ENCODE measurements at places on chromosomes 6 and 20.

DNA sequence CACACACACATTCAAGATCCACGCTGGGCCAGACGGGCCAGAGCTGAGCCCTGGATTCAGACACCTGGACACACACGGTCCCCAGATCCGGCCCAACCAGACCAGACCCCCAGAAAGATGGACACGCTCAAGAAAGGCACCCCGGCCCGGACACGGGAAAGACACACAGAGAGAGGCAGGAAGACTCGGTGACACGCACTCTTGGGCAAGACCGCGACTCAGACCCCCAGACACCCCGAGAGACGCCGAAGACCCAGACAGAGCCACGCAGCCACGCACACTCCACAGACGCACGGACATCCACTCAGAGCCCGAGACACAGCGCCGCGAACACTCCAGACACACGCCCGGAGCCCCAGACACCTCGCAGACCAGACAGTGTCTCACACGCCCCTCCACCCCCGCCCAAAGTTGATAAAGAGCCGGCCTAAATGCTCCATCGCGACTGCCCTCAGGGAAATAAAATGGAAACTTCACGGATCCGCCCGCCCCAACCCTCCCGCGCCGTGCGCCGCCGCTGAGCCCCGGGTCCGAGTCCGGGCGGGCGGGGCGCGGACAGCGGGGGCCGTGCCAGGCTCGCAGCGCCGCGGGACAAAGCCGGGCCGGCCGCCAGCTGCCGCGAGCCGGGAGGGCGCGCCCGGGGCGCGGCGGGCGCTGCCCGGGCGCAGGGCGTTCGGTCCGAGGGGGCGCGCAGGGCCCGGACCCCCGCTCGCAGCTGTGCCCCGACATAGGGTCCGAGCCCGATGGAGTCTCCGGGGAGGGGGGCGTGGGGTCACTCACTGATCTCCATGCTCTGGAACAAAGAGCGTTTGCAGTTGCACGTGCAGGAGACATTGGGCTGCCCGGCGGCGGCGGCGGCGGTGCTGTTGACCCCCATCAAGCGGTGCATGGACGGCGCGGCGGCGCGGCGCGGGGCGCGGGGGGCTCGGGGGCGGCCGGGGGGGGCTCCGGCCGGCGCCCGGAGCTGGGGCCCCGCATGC, 831 bp downstream of the PMEPA1 start:
- no peak for DNase-seq

GRCh38 chr6:116019428-116019827, 41.3 kb downstream of the FRK start:
- DNase-seq = no peak

- DNase-seq = peak; percentile 45
Observed at GRCh38 chr6:26273673-26274588, 91.1 kb upstream of the BTN3A2 start.

- DNase-seq = no peak
Observed at GRCh38 chr20:43716757-43717615, 9.8 kb downstream of the GTSF1L start.

DNA sequence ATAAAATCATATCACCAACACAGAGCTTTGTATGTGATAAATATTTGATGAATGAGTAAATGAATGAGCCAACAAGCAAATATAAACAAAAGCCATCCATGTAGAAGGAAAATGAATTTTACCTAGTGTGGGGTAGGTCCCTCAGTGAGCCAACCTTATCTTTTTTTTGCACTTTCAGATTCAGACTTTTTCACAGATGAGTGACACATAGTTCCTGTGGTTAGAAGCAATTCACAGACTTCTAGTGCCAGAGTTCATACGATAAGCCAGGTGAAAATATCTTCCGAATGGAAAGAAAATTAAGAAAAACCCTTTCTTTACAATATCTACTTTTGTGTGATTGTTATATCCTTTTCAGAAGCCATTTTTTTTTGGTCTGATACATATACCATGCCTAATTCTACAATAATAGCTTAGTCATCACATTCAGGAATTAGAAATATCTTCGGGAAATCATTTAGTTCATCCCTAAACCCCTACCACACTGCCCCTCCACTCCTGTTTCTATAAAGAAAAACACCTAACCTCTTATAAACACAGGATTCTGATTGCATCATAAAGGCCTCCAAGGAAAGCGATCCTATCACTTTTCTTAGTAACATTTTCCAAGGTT, 82.7 kb upstream of the CNR1 start:
- no peak for DNase-seq

DNA sequence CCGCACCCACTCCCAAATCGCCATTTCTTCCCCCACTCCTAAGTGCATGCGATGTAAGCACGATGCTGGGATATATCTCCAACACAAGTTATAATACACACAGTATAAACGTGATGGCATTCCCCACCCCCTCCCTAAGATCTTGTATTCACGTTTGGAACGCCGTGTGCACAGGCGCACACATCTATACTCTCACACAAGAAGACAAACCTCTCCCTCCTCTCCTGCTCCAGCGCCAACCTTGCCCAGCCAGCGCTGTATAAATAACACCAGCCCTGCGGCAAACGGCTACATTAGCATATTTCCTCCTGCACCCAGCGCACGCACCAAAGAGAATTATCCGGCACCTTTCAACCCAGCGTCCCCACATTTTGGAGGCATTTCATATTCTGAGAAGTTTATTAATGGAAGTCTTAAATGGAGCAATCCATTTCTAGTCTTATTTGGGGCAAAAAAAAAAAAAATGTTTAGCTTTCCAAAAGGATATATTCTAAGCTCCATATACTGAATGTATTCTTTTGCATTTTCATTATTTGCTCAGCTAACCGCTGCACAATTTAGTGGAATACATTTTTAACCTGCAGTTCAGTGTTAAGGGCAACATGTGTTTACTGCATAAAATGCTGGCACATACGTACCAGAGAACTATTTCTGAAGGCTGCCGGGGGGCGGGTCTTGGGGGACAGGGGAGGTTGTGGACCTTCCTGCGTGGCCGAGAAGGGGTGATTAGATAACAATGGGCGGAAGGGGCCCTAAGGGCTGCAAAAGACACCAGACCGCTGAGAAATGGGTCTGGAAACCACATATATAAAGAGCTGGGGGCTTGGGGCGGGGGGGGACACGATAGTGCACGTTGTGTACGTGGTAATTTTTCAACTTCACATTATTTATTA, 1.1 kb upstream of the SLC22A23 start:
- peak; percentile 74 for DNase-seq

DNA sequence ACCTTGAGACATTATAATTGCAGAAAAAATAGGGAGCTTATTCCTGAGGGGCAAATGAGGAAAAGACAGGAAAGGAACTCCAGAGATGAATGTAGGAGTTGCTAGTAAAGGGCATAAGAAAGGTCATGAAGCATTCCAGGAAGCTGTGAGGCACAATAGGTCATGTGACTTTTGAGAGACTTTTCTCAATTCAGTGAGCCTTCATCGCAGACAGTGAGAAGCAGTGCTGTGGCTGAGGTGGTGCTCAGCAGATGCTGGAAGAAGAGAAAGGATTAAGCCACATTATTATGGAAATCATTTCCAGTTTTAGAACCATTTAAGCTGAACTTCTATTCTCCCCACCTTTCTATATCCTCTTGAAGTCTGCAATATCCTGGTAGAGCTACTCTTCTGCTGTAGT, 4.1 kb downstream of the SPTLC3 start:
- DNase-seq = no peak

DNA sequence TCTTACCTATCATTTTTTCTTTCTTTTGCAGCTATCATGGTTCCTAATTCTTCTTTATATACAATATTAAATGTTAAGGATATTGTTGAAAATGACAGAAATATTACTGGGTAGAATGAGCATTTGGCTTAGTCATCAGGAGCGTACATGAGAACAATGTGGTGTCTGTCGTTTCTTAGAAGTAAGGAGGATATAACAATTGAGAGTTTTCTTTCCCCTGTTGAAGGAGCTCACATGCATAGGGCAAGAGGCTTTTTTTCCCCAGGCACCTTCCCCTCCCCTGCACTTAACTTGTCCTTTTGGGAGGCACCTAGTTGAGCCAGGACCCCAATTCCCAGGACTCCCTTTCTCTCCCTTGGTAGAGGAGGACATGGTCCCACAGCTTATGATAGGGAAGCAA, 25.0 kb downstream of the MC3R start:
- no peak for DNase-seq

DNA sequence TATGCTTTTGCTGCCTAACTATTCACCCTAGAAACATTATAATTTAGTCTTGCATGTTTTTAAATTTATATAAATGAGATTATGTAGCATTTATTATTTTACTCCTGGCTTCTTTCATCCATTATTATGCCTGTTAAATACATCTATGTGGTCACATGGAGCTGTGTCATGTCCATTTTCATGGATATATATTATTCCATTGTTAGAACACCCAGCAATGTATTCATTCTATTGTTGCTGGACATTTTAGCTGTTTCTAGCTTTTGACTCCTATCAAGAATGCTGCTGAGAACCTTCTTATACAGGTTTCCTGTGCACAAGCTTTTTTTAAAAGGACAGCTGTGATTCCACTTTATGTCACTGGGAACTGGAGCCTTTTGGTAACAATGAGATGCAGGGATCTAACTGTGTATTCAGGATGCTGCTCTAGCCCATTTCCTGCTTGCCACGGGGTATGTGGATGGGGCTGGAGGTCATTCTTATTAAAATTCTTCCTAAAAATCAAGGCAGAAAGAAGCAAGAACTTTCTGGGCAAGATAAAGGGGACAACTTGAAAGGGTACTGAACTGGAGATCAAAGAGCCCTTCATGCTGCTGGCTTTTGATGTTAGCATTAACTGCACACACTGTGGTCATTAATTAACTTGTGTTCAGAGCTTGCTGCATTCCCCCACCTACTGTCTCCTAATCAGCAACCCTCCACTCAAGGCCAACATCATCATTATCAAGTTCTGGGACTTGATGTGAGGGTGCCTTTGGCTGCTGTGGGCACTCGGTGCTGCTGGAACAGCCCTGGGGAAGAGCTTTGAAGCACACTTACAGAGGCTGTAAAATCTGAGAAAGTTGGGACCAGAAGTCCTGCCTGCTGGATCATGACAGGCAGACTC, 96.6 kb upstream of the AKIRIN2 start:
- no peak for DNase-seq

DNA sequence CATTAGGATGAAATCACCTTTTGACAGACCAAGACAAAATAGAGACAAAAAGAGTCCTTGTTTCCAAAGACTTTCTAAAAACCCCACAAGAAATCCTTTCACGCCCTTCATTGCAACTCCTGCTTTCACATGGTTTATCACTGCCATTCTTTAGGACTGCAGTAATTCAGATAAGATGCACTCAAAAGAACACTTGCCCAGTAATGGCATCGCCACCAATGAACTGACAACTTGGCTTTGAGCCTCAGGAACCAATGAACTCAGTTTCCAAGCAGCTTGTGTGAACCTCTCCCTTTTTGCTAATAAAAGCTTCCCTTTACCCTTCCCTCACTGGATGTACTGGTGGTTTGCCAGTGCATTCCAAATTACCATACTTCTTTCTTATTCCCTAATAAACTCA, 21.8 kb downstream of the OSTM1 start:
- DNase-seq = no peak

- DNase-seq = no peak
Observed at GRCh38 chr20:46523108-46523507, 9.7 kb upstream of the ZNF334 start.

DNA sequence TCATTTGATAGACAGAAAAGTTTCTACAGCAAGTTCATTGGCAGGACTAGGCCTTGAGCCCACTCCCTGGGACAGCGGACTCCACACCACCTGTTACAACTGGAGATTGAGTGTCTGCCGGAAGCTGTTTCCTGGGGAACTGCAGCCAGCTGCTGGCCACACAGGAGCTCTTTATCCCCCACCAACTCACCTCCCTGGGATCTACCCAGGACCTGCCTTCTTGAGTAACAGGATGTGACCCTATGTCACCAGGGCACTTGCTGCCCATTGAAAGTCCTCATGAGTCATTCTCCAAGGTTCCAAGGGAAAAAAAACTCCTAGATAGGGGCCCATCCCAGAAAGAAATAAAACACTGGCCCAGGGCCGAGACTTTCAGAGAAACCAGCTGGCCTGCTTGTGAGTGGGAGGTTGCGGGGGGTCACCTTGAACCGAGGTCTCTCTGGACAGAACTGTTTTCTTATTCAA, 37.4 kb upstream of the SLC9A8 start:
- DNase-seq = no peak

DNA sequence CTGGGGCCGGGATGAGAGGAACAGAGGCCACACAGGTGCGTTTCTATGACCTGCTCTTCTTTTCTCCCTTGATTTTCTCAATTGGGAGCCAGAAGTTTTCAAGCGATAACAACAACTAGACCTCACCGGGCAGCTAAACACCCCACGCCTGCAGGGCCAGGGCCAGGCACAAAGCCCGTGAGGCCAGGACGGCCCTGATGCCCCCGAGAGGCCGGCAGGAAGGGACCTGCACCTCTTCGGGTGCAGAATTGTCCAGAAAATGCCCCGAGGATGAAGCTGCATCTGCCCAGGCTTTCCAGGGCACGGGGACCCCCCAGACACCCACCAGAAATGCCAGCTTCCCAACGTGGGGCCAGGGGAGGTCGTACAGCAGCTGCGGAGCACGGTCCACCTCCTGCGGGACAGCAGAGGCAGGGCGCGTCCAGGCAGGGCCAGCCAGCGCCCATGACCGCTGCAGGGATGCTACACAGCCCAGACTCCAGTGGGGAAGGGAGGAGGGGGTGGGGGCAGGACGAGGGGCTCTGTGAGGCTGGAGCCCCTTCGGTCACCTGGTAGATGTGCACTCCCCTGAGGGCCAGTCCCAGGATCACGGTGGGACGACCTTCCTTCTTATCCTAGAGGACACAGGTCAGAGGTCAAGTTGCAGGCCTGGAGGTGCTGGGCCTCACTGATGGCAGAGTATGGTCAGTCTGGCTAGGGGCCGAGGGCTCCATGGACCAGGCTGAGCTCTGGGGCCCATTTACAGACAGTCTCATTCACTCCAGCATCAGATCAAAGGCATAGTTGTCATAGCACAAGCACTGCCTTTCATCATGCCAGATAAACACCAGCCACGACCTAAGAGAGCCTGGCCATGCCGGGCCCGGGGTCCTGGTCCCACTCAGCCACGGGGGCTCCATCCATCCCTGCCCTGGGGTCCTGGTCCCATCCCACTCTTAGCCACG, 16.4 kb downstream of the FRMD1 start:
- DNase-seq = no peak

DNA sequence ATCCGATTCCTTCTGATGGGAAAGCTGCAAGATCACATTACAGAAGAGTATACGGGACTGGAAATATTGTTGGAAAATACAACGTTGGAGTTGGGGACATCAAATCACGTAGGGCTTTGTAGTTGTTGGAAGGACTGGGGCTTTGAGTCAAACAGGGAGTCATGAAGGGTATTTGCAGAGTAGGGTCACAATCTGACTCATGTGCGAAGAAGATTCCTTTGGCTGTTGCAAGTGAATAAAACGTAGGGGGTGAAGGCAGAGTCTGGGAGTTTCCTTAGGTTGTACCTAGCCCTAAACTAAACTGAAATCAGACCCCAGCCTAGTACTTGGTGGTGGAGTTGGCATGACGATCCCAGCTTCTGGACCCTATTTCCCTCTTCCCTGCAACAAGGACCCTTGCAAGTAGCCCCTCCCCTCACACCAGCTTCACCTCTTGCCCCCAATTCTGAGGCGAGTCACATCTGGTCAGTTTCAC, 32.3 kb downstream of the SNX5 start:
- DNase-seq = no peak
